CD4-positive, alpha-beta T cell treated with Interleukin-1 beta for 1 hour (primary cell): ENCODE measurements at places on chromosomes 5 and 9.
A peak's percentile ranks its signal among the peaks of the same experiment; 100 is the strongest.

DNA sequence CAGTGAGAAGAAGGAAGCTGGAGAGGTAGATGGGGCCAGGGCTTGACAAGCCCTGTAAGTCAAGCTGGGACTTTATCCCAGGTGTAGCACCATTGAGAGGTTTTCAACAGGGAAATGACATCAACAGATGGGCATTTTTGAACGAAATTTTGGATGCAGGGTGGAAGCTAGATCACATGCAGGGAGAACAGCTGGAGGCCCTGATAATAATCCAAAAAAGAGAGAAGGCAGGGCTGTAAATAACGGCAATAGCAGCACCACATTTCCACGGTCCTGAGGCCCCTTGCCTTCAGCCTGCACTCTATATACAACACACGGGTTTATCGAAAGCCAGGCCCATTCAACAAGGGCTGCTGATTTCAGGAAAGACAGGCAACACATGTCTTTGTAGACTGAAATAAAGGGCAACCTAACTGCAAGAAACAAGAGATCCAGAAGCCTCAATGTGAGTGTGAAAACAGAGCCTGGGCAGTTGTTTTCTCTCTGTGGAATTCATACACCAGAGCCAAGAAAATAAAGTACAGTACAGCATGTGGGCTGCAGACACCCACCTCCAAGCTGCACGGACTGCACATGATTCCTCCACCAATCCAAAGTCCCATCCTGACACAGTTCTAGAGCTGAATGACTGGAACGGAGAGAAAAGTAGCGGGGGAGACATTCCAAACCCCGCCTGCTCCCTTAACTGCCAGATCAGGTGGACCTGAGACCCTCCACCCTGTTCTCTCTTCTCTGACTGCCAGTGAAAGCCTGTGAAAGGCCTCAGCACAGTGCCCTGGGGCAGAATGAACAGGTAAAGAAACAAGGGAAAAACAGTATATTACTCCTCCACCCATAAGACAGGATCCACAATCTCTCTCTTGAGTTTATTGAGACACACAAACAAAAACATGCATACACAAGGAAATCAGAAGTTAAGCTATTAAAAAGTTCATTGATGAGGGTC, 36.3 kb downstream of the KLHL3 start:
- no peak for DNase-seq

DNA sequence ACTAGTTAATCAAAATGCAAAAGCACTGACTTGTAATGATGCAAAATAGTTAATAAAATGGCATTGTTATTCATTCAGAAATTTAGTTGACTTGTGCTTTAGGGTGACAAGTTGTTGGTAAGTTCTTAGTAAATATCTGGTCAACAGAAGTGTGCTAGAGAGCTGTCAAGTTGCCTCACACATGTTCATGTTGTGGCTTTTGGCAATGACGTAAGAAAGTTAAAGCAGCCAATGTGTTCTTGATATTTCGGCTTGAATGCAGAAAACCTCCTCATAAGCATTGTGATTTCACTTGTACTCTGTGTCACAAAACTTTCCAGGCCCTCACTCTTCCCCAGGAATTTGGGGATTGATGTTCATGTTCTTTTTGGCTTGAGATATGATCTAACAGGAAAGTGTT, 626.7 kb downstream of the PRR16 start:
- no peak for DNase-seq

- no peak for DNase-seq
These were observed 184.3 kb downstream of the MTRR start for GRCh38 chr5:8053270-8053669.

DNA sequence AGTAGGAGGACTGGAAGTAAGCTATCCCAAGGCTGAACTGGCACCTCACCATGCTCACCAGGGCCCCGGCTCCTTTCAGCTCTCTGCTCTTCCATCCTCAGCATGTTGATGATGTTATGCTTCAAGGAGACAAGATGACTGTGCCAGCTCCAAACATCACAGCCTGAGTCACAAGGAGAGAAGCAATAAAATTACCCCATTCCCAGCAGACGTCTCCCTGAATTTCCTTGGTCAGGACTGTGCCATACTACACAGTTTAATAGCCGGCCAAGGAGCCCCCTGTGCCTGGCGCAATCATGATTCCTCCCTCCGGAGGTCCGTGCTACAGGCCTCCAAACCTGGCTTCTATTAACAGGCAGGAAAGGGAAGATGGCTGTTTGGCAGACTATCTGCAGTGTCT, 51.2 kb upstream of the ROR2 start:
- no peak for DNase-seq

- no peak for DNase-seq
These were observed 1583.2 kb upstream of the WWC1 start for GRCh38 chr5:166708291-166708690.

DNA sequence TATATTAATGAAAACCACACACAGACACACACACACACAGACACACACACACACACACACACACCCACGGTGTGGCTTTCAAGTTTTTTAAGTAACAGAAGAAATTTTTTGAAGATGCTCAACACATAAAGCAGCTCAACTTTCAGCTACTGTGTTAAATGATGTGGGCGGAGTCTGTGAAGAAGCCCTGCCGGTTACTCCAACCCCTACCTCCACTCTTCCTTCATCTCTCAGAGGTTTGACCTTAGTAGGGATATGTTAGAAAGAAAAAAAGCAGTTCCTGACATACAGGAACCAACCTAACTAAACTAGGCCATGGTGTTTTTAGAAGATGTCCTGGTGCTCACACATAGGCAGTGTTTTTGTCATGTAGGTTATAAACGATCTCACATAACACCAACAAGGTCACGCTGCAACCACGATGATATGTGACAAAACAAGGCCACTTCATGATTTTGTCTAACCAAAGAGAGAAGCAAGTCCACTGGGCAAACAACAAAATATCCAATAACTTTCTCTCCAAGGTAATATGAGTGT, 112.8 kb downstream of the EMB start:
- peak; percentile 4 for DNase-seq

GRCh38 chr9:129473523-129474244, 147.2 kb downstream of the C9orf50 start:
- no peak for DNase-seq

DNA sequence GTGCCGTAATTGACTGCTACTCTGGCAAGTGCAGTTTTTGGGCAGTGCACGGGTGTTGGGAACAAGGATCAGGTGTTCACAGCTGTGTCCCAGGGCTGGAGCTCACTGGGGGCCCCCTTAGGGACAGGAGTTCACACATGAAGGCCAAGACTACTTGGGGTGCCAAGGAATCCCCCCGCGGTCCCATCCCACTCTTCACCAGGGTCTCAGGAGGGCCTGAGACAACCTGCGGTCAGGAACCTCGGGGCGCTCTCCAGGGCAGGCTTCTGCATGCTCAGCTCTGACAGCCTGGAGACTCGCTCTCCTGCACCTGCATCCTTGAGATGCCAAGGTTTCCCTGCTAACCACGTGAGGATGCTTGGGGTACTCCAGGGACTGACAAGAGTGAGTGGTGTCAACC, 2.3 kb upstream of the MAN1B1 start:
- DNase-seq = no peak

DNA sequence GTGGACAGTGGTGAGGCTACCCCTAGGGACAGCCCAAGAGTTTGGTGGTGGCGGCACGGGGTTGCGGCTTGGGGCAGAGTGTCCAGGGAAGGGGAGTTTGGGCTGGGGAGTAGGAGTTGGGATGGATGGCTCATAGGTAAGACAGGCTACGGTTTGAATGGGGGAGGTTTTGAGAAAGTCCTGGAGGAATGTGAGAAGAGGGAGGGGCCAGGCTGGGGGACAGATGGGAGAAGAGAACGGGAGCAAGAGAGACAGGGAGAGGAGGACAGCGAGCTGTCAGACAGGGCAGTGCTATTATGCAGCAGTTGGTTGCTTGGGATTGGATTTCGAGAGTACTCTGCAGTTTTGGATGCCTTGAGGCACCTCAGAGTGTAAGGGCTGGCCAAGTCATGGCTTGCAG, 24.5 kb downstream of the PSD2 start:
- no peak for DNase-seq

DNA sequence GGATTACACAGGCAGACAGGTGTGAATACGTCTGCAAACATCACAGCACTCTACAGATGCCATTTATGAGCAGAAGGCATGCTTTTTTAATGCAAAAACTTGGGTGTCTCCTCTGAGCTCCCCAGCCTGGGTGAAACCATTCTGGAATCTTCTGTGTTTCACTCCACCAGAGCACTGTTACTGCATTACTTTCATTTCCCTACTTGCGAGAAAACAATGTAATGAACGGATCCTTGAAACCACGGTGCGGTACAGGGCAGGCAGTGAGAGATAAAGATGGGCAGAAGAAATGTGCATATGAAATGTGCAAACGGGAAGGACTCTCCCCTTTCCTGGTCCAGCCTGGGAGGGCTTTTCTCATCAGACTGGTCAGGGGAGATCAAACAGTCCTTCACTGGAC, 584.3 kb upstream of the KLF4 start:
- DNase-seq = no peak

DNA sequence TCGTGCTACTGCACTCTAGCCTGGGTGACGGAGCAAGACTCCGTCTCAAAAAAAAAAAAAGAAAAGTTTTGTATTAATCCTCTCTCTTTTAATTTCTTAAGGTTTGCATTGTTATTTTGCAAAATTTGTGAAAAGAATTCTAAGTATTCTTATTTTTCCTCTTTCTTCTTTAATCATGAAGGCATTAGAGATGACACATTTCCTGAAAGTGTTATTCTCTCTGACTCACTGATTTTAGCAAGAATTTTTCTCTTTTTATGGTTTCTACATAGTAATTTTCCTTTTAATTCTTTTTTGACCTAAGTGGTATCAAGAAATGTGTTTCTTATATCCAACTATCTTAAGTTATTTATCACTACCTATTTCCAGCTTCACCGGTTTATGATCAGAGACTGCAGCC, 78.0 kb downstream of the NSUN2 start:
- no peak for DNase-seq

DNA sequence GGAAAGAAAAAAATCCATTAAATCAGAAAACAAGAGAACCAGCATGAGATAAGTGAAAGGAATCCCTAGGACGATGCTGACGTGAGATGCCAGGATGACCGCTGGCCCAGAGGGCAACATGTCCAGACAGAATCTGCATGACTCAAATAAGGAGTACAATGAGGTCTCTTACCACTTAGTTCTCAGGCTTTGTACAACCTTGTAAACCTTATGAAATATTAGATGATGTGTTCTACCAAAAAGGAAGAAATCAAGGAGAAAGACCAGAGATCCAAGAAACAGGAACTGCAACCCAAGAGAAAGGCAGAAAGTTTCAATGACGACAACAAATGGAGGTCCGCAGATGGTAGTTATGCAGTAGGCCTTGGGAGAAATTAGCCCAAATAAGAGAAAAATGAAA, 2.8 kb upstream of the GPR150 start:
- DNase-seq = no peak

DNA sequence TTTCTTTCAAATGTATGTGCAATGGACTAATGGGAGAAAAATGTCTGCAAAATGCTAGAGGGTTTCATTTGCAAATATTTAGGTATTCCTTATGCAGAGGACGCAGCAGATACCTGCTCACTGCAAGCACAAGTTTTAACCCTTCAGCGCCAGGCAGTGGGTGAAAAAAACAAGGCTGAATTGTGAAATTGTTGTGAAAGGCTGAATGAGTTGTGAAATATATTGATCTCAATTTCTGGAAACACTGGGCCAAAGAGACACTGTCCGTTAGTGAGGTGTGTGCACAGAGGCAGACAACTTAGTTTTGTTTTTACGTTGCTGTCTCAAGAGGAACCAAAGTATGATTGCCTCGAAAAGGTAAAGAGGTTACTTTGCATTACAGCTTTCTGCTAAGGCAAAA, 18.8 kb downstream of the FUBP3 start:
- DNase-seq = no peak

DNA sequence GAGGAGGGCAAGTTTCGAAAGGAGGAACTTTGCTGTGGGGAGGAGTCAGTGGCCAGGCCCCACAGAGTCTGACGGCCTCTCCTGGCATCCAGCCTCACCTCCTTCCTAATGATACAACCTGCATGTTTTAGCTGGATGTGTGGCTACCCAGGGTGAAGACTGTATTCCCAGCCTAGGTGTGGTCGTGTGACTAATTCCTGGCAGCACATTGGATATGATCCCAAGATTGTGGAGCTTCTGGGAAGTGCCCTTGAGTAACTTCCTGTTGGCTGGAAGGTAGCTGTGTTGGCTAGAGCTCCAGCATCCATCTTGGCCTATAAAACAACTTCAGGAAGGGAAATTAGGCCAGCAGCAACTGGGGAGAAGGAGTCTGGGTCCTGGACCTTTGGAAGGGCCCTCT, 19.0 kb upstream of the LPCAT1 start:
- no peak for DNase-seq

- DNase-seq = no peak
These were observed 78.1 kb downstream of the NDUFAF2 start for GRCh38 chr5:61023131-61023530.

GRCh38 chr9:120866651-120867050, 10.3 kb downstream of the PHF19 start:
- DNase-seq = no peak

- DNase-seq = no peak
These were observed 29.3 kb downstream of the RNF20 start for GRCh38 chr9:101562966-101563365.

DNA sequence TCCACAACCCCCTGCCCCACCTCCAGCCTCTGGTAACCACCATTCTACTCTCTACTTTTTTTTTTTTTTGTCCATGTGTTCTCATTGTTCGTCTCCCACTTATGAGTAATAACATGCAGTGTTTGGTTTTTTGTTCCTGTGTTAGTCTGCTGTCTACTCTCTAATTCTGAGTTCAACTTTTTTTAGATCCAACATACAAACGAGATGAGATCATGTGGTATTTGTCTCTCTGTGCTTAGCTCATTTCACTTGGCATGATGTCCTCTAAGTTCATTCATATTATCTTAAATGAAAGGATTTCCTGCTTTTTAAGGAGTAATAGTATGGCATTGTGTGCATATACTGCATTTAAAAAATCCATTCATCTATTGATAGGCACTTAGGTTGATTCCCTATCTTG, 130.9 kb downstream of the NMUR2 start:
- no peak for DNase-seq

DNA sequence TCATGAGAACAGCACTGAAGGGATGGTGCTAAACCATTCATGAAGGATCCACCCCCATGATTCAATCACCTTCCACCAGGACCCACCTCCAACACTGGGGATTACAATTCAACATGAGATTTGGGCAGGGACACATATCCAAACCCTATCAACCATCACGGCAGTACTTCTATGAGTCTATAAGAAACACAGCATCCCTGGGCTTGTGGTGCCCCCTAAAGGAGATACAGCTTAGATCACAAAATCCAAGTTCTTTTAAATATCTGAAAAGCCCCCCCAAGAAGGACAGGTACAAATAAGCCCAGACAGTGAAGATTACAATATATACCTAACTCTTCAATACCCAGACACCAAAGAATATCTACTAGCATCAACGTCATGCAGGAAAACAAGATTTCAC, 233.7 kb upstream of the ADRA1B start:
- DNase-seq = no peak
